Stimulated activated CD4-positive, alpha-beta T cell treated with anti-CD3 and anti-CD28 coated beads, Interleukin-4, amount 100 ng/mL, for 4 hours (primary cell): ENCODE measurements at places on chromosomes 7 and 10.

GRCh38 chr7:90723866-90724265 lies 127.7 kb downstream of the CDK14 start:
- DNase-seq: no peak

DNA sequence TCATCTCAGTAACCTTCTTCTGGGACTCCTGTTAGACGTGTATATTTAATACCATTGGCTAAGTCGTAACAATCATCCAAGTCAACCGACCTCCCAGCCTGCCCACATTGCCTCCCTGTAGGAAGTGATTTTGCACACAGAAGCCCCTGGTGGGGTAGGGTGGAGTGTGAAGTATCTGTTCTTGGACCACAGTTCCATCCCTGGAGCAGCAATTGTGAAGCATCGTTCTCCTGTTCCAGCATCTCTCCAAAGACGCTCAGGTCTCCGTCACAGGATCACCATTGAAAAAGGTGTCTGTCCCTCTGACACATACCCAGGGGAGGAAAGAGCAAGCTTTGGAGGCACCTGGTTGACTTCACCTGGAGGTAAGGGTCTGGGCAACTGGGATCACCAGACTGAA lies 72.9 kb downstream of the CCDC3 start:
- DNase-seq: no peak

DNA sequence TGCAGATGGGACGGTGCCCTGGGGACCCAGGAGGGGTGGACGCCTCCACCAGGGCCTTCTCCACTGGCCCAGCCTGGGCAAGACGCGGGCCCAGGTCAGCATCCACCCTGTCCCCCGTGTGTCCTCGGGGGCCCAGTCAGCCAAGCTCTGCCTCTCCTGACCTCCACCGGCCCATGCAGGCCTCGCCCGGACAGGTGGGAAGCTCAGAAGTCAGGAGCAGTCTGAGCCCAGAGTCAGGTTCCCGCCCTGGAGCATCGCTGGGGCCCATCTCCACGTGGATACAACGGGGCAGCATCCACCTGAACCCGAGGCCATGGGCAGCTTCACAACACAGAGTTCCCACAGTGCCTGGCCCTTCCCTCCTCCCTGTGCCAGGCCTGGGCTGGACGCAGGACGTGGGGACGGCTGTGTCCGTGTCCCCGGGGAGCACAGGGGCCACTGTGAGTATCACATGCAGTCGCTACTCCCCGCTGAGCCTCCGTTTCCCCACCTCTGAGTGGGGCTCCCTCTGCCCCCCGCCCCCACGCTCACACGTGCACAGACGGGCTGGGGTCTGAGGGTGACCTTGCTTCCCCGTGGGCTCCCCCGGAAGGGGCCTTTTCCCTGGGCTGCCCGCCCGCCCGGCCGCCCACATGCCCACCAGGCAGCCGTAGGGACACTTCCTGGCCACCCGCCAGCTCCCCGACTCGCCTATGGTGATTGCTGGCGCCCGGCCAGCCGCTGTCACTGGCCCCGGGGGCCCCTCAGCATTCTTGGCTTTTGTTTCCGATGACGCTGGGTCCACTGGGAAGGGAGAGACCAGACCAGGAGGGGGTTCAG lies 64.3 kb downstream of the PDGFA start:
- DNase-seq: no peak

GRCh38 chr7:82080254-82080927 lies 310.5 kb upstream of the HGF start:
- no peak for DNase-seq

DNA sequence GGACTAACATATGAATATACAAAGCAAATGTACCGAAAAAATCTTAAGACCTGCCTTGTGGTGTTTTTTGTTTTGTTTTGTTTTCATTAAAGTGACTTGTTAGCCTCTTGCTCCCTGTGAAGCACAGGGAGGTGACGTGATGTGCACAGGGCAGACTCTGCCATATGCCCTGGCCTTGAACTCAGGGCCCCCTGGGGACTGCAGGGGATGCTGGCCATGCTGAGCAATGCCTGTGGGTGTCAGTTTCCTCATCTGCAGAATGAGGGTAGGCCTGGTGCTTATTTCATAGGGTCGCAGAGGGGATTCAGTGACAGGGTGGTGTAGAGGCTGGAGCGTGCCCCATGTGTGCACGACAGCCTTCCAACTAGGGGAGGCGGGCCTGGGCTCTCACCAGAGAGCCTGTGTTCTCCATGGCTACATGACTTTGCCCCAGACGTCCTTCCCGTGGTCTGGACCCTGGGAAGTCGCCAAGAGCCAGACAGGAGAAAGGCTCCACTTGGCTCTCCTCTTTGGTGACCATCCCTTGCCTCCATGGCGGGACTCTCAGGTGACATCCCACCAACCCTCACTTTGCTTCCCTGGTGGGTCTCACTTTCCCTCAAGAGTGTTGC lies 14.5 kb downstream of the EGFR start:
- DNase-seq: no peak

- no peak for DNase-seq
Observed at GRCh38 chr7:18224138-18224537, 196.5 kb upstream of the PRPS1L1 start.
